ENCODE measurements at places on chromosomes 12 and 14.

- no peak for DNase-seq
Measured at GRCh38 chr12:39341179-39341578, 101.7 kb downstream of the KIF21A start.

DNA sequence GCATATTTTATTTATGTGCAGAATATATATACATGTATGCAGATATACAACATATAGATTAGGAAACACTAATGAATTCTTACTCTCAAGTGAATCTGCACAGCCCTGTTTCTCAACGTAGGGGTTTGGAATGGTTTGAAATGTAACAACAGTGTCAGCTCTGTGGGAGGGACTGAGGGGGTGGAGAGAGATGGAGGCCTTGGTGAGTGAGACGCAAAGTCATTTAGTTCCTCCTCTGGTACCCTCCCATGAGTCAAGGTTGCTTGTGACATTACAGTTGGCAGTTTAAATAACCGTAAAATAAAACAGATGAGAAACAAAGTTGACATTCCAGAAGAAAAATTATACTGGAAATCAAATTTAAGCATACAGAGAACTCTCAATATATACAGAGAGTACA, 313.0 kb upstream of the PRKD1 start:
- DNase-seq = no peak

- no peak for DNase-seq
Measured at GRCh38 chr14:50717811-50718210, 49.7 kb upstream of the SAV1 start.

- no peak for DNase-seq
Measured at GRCh38 chr12:65828711-65829339, 4.5 kb downstream of the HMGA2 start.

- no peak for DNase-seq
Measured at GRCh38 chr14:102497998-102498677, 11.4 kb downstream of the ANKRD9 start.

DNA sequence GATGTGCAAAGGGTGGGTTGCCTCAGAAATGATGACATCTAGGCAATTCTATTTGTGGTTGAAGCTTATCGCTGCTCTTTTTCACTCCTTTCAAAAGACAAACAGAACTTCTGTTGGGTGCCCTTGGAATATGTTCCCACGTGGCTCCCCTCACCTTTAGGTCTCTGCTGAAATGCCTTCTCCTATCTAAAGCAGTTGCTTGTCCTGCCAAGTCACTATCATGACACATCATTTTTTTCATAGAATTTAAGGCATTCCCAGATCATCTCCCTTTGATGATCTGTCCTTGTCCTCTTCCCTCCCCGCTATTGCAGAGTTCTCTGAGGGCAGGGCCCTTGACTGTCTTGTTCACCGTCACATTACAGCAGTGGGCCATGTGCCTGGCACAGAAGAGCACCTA, 75.7 kb downstream of the PTPRB start:
- DNase-seq = no peak

- DNase-seq = no peak
Measured at GRCh38 chr12:20187456-20187855, 180.9 kb upstream of the PDE3A start.
